ENCODE measurements at places on chromosomes 3 and 15.

DNA sequence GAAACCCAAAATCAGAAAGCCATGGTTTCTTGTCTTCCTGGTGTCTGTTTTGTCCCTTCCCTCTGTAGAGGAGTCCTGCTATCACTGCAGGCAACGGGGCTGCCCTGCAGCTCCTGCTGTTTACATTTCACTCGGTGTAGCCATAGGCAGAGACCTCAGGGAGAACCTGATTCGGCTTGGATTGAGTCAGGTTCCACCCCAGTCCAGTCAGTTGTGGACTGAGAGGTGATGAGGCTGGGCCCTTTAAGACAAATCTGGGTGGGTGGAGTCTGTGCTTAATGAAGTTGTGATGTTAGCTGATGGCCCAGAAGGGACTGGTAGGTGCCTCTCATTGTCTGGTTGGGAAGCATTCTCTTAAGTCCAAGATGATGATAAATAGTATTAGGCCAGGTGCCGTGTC, 35.7 kb downstream of the FLNB start:
- peak; percentile 11 for DNase-seq

- DNase-seq = peak; percentile 40
Observed at GRCh38 chr15:68431037-68431791, 749 bp downstream of the ITGA11 start.

DNA sequence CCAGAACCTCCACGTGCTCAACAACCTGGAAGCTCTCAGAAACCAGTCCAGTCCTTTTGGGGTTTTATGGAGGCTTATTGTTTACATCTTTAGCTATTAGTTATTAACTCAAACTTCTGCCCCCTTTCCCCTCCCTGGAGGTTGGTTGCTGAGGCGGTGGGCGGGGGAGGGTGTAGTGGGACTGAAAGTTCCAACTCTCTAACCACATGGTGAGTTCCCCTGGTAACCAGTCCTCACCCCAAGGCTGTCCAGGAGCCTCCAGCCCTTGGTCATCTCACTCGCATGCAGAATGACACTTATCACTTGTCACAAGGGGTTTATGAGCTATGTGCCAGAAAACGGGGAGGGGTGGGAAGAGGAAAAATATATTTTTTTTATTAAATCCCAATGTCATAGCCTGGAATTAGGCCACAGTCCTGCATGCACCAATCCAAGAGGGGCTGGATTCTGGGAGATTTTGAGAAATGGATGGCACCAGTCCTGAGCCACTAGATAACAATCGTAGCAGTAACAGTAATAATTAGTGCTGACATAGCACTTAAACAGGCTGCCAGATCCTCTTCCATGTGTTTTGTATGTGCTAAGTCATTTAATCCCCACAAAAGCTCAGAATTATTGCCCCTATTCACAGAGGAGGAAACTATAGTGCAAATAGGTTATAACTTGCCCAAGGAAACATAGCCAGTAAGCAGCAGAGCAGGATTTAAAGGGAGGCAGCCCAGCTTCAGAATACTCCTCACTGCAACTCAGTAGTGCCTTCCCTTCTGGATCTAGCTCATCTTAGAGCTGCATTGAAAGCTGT, 85.7 kb downstream of the CRYGS start:
- no peak for DNase-seq

DNA sequence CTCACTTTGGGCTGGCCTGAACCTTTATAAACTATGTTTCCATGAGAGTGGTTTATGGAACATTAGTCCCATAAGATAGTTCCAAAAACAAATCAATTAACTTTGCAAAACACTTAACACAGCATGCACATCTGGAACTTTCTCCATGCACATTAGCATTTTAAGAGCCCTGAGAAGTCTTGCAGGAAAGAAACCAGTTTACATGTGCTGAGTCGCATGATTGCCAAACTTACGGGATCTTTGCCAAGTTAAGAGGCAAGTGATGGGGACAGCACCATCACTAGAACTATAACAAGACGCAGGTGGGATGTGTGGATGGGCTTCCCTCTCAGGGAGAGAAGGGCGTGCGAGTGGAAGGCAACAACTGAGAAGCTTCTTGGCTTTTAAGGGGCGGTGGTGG, 20.7 kb downstream of the ADAMTS9 start:
- DNase-seq = no peak

- no peak for DNase-seq
Observed at GRCh38 chr3:192897005-192897404, 20.7 kb downstream of the MB21D2 start.

DNA sequence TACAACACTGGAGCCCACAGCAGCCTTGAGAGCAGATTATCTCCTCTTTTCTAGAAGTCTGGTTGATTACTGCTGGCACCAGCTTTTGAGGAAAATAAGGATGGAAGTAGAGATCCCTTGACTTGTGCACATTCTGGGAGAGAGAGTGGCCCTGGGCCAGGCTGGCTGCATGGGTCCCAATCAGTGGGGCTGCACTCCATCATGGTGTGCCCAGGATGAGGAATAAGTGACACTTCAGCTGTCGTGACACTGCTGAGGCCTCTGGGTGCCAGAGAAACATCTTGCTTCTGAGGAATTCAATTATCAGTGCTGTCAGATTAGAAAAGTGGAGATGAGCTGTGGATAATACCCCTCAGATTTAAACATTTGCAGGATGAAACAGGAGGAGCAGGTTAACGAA, 9.1 kb downstream of the RAMAC start:
- DNase-seq = no peak

GRCh38 chr15:69988541-69989225, 109.0 kb downstream of the TLE3 start:
- no peak for DNase-seq

- no peak for DNase-seq
Observed at GRCh38 chr15:58285212-58285920, 146.4 kb upstream of the LIPC start.

DNA sequence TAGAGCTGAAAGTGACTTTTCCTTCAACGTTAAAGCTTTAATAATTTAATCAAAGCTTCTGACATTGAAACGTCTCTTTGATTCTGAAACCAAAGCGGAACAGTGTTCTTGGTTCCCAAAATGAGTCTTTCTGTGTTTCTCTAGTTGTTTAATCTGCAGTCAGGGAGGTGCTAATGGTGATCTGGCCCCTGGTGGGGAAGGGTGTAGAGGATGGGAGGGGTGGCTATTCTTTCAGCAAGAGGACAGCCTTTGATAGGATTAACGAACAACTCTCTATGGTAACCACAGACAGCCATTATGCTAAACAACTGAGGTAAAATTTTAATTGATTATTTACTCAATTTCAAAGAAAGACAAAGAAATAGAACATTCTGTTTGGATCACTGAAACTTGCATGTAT, 79.9 kb upstream of the CADPS start:
- no peak for DNase-seq

All from DMS53 (cell line).